ENCODE measurements at places on chromosomes 13 and 19. TPM values are rescaled to one million over a fixed set of nuclear protein-coding genes. Genes with fewer than 3 reads are reported as not detected.

ATXN8OS gene
- not detected for total RNA-seq

HRC gene
- total RNA-seq, result not detected

SHD gene
- not detected for total RNA-seq

ZNF808 gene
- 46.7 TPM for total RNA-seq

F2RL3 gene
- total RNA-seq, result 0.44 TPM

TPRX2 gene
- not detected for total RNA-seq

TPRX1 gene
- not detected for total RNA-seq

CYP2B6 gene
- not detected for total RNA-seq

SLITRK6 gene
- not detected for total RNA-seq

DNA sequence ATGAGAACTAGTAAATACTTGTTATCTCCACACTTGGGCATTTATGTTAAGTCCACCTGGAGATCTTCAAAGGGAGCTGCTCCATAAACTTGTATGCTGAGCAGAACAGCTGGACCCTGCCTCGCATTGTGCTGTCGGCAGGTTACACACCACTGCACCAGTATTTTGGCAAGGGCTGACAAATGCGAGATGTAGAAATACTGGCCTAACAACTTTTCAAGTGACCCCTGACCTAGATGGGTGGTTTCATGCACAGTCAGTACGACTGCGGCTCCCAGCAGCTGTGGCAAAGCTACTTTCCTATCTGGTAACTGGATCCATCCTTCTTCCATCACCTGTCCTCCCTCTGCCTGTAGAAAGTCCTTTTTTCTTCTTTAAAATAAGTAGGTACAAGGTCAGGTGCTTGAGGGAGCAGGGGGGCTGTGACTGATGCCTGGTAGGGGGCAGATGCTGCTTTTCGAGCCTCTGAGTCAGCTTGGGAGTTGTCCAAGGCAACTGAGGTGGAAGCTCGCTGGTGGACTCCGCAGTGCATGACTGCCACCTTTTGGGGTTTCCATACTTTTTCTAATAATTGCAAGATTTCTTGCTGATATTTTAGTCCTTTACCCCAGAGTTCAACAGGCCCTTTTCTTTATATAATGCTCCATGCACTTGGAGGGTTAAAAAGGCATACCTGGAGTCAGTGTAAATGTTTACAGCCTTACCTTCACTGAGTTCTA, 86.8 kb downstream of the SLC25A15 start:
- no peak for DNase-seq

- DNase-seq, result no peak
Observed at GRCh38 chr13:62626771-62627170, 1211.1 kb upstream of the PCDH20 start.

DNA sequence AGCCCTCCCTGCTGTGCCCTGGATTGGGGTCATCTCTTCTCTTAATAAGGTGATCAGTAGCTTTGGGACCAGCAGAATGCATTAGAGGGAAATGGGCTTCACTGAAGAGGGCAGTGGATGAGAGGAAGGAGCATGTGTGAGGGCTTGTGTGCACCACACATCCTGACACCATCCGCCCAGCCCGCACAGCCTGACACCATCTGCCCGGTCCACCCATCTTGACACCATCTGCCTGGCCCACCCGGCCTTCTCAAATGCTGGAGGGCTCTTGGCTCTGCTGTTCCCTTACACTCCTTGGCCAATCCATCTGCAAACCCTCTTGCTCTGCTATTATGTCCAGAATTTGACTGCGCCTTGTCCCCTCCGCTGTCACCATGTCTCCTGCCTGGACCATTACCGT, 41.8 kb downstream of the BICRA start:
- DNase-seq, result no peak

GRCh38 chr19:35161434-35161743, 6.9 kb downstream of the FXYD5 start:
- no peak for DNase-seq

GRCh38 chr13:80945328-80945727, 604.4 kb upstream of the SPRY2 start:
- no peak for DNase-seq

GRCh38 chr19:9917321-9917720, 19.0 kb downstream of the OLFM2 start:
- DNase-seq, result no peak

DNA sequence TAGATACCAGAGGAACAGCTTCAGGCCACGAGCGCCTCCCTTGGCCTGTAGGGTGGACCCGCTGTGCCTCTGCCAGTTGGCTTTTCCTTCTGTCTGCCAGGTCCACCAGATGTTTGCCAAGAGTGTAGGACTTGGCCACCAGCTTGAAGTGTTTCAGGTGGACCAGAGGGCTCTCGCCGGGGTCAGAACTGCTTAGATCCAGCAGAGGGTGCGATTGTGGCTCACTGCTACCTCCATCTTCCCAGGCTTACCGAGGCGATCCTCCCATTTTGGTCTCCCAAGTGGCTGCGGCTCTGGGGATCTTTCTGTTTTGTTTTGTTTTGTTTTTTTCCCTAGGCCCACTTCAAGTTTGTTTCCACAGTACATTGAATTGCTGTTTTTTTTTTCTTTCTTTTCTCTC, 23.0 kb upstream of the ZNF730 start:
- no peak for DNase-seq

- no peak for DNase-seq
Observed at GRCh38 chr13:108360139-108360538, 90.6 kb downstream of the TNFSF13B start.

DNA sequence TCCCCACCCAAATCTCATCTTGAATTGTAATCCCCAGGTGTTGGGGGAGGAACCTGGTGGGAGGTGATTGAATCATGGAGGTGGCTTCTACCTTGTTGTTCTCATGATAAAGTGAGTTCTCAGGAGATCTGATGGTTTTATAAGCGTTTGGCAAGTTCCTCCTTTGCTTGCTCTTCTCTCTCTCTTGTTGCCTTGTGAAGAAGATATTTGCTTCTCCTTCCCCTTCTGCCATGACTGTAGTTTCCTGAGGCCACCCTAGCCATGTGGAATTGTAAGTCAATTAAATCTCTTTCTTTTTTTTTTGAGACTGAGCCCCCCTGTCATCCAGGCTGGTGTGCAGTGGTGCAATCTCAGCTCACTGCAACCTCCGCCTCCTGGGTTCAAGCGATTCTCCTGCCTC, 34.4 kb downstream of the VSTM1 start:
- no peak for DNase-seq

- DNase-seq, result no peak
Observed at GRCh38 chr19:3968556-3969434, 2.1 kb downstream of the DAPK3 start.

DNA sequence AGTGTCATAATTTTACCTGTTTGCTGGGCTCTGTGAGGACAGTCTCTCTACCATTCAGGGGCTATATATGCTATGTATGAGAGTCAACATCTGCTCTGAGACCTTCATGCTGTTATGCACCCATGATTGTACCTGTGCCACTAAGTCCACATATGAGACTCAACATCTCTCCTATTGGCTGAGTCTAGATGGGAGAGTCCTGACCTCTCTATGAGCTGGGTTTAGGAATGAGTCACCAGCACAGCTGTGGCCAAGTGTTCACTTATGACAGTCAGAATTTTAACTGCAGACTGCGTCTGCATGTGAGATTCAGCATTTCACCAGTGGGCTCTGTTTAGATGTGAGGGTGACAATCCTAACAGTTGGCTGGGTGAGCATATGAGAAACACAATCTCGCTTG, 49.5 kb downstream of the ZNF729 start:
- no peak for DNase-seq

- no peak for DNase-seq
Observed at GRCh38 chr13:112141643-112142400, 74.9 kb downstream of the SOX1 start.

- no peak for DNase-seq
Observed at GRCh38 chr13:94344126-94344818, 135.2 kb downstream of the DCT start.

DNA sequence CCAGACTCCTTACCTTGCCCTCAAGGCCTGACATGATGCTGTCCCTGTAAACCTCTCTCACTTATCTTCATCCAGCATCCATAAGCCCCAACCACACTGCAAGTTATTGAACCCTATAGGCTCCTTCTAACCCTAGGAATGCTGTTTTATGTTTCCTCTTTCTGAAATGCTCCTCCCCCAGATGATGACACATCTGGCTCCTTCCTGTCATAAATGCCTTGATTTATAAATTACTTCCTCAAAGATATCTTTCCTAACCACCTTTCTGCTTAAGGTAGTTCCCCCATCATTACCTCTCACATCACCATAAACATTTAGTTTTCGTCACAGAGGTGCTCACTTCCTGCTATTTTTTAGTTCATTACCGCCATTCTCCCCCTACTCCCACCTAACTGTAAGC, 12.3 kb downstream of the RUBCNL start:
- no peak for DNase-seq

- no peak for DNase-seq
Observed at GRCh38 chr19:3599776-3600187, 6.9 kb downstream of the TBXA2R start.

GRCh38 chr19:43476606-43477005, 11.2 kb upstream of the LYPD3 start:
- no peak for DNase-seq

DNA sequence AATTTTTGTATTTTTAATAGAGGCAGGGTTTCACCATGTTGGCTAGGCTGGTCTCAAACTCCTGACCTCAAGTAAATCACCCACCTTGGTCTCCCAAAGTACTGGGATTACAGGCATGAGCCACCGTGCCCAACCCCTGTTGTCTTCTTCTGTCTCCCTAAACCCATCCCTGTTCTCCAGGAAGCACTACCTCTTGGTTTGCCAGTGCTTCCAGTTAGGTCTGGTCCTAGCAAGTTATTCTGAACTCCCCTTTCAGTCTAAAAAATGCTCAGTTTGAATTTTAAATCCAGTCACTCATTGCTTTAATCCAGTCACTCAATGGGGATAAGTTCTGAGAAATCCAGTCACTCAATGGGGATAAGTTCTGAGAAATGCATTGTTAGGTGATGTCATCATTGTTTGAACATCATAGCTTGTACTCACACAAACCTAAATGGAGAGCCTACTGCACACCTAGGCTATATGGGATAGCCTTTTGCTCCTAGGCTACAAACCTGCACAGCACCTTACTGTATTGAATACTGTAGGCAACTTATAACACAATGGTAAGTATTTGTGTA, 8.0 kb upstream of the ATP4A start:
- no peak for DNase-seq

- no peak for DNase-seq
Observed at GRCh38 chr19:21704320-21704719, 63.1 kb downstream of the ZNF100 start.

GRCh38 chr13:48400090-48400694, 12.7 kb downstream of the LPAR6 start:
- DNase-seq, result no peak

DNA sequence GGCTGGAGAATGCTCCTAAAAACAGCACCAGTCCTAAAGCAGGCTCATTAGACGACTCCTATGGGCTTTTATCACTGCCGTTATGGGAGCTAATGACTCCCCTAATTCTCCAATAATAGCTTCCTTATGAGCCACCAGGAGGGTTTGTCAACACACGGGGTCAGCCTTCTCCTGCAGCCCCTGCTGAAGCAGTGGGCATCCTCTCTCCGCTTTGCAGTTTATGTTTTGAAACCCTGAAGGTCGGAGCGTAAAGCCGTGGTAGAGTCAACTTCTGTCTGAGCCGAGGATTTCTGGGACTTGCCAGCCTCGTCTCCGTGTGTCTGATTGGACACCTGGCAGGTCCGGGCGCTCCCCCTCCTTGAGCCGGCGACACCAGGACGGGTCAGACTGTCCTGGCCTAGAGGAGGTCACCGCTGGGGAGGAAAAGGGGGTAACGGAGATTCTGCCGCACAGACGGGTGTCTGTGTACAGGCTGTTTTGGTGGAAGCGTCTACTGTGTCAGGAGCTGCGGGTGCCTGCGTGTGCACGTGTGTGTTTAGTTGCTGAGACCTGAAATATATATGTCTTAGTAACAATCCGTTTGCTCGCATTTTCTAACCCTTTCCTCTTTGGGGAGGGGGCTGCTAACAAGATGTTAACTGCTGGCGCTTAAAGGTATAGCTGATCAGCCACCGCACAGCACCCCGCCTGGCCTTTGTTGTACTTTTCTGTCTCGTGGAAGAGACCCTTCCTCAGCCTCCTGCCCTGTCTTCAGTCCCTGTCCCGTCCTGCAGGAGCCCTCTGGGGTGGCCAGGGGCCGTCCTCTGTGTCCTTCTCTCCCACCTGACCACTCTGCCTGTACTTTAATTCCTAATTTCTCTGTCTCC, 1.9 kb downstream of the KDM4B start:
- no peak for DNase-seq

DNA sequence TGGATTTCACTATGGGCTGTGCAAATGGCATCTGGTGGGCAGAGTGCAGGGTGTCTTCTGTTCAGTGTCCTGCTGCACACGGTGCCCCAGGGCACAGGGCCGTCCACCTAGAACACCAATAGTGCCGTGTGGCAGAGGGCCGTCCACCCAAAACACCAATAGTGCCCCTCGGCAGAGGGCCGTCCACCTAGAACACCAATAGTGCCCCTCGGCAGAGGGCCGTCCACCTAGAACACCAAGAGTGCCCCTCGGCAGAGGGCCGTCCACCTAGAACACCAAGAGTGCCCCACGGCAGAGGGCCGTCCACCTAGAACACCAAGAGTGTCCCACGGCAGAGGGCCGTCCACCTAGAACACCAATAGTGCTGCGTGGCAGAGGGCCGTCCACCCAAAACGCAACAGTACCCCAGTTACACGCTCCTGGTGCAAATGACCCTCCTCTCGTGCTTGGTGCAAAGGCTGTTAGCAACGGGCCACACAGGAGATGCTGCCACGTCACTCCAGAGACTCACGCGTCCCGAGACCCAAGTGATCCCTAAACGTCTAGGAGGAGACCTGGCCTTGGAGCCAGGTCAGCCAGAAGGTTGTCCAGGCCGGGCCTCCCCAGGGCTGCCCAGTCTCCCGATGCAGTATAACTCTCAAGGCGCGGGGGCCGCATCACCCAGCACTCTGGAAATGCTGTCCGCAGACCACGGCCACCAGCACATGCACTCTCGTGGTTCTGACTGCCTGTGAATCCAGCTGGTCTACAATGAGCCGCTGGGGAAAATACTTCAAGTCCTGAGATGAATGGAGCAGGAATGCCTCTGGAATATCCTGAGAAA, 51.5 kb downstream of the RASA3 start:
- no peak for DNase-seq

Data from T-cell (primary cell).